Kidney capillary endothelial cell (primary cell): ENCODE measurements at places on chromosomes 1 and 21.

DNA sequence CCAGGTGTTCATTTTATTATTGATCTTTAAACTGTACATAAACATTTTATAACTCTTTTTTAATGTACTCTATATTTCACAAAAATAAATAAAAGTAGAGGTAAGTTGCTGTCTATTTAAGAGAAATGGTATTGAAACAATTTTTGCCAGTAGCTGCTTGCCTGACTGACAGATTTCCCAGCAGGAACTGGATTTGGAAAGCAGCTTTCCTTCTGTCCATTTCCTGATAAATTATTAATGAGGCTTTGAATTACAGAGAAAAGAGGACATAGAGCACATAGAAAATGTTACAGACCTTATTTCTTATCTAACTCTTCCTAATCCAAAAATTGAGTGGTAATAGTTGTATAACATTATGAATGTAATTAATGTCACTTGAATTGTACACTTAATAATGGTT is 79.7 kb upstream of the BCL10 start:
- DNase-seq, result no peak

DNA sequence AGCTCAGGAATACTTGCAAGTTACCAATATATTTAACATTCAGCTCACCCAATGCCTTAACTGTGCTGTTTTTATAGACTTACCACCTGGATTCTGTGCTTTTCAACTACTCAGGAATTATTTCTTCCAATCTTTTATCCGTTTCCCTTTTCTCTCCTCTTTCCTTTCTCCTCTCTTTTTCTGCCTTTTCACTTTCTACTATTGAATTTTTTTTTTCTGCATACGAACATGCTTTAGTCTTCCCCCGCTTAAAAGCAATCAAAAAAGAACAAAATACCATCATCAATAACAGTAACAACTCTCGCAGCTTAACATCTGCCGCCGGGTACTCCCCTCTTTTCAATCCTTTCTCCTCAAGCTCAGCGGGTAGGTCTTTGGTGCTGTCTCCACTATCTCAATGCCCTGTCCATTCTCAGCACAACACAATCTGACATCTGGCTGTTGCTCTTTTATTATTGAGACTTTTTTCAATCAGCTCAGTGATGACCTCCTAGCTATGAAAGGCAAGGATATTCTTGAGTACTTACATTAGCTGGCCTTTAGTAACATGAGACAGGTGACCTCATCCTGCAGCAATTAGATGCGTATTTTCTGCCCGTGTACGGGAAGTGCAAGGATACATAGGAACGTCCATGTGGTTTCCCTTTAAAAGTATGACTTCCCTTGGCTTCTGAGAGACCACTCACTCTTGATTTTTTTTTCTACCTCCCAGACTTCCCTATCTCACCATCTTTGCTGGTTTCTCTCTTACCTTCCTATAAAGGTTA is 40.2 kb upstream of the SIPA1L2 start:
- DNase-seq, result no peak

DNA sequence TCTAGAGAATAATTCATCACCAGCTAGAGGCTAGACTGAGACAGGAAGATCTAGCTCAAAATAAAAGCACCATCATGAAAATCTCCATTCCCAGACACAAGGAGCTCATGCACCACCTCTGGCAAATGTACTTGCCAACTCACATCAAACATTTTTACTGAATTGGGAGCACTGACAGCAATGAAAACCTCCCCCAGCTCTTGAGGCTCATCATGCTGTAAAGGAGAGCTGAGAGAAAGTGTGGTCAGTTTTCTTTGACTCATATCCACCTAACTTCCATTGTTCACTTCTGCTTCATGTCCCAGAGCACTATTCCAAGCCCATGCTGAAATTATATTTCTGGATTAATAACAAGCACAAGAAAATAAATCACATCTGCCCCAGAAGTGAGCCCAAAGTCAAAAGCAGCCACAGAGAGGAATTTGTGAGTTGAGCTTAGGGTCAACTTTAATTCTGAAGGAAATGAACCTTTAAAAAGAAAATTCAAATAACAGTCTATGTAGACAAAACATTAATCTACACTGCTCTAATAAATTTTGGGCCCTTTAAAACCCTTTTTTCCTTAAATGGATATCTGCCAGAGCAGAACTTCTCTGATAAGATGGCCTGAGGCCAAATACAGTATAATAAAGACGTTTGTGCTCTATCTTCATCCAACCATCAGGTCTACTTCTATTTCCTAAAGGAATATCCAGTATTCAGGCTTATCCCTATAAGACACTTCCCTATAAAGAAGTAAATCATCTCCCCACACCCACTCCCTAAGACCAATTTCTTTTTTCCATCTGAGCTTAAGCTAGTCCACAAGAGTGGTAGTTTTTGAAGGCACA is 85.9 kb upstream of the ADAM30 start:
- DNase-seq, result no peak

DNA sequence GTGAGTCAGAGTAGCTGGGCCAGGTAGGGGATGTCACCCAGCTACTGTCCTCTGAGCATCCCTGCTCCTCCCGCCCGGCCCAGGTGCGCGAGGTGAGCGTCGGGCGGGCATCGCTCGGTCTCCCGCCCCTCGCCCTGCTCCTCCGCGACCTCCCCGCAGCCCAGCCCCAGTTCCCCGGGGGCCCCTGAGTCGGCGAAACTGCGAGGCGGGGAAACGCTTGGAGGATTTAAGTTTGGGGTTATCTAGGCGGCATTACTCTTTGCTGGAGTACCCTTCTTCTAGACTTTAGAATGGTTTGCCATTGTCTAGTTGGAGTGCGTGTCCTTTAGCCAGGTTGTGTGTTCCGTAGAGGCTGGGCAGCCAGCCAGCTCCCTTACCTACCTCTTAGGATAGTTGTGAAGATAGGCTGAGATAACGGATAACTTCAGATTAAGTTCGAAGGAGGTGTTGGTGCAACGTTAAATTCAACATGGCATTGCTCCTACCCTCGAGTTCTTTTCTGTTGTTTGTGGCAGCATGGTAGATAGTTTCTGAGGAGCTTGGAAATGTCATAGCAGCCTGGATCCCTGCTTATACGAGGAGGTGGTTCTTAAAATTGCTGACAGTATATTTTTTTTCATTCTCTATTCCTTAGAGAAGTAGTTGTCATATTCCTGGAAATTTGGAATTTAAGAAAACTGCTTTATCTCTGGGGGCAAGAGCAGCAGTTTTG is 697 bp downstream of the AGO3 start:
- peak; percentile 25 for DNase-seq

GRCh38 chr21:24045775-24046215 is 1561.5 kb downstream of the MRPL39 start:
- peak; percentile 17 for DNase-seq

GRCh38 chr1:33150522-33150921 is 31.3 kb downstream of the TRIM62 start:
- no peak for DNase-seq

DNA sequence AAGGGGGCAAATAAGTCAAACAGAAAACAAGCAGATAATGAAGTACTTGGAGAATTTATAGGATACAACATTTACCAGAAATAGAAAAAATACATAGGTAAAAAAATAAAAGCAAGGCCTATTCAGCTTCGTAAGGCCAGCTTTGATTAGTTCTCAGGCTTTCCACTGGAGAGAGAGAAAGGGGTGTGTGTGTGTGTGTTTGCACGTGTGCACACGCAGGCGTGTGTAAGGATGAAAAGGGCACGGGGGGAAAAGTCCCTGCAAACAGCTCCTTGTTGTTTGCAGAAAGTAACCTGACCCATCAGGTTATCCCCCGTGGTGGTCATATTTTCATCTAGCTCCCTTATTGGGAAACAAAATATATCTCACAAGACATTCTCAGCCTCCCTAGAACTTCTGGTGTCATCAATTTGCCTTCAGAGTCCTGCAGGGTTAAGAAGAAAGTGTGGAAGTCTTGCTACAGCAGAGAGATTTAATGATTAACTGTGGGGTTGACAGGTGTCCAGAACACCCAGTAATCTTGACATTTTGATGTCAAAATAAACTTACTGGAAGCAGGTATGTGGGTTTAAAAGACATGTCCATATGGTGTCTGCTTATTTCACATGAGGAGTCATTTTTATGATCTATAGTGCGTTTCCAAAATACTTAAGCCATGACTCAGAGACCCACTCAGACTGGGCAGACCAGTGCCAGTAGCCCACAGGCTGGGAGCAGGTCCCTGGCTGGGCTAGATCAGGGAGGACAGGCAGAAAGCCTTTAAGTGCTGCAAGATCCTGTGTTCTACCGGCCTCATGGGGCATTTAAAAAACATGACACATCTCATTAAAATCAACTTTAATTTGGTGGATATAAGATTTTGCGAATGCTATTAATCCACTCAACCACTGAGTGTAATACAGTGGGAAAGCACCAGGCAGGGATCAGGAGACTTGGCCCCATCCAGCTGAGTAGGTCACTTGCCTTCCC is 487.6 kb upstream of the CAMK1G start:
- no peak for DNase-seq

DNA sequence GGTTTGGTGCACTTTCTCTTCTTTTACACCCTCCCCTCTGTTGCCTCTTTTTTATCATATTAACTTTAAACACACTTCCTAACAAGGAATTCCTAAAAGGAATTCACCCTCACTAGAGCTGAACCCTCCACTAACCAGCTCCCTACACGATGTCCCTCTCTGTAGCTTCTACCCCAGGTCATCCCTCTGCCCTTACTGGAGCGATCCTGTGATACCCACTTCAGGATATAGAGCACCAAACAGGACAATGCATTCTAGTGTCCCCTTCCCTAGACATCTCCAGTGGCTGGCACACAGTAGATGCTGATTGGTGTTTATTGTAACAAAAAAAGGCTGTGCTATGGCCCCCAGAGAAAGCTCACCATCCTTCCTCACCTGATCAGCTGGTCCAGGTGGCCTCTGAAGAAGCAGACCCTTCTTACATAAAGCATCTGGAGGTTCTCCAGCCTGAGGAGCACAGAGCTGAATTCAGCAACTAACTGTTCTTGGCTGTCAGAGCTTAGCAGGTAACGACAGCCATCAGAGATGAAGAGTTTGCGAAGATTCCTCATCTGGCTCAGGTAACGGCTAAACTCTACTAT is 1.4 kb downstream of the PRAMEF18 start:
- DNase-seq, result no peak

DNA sequence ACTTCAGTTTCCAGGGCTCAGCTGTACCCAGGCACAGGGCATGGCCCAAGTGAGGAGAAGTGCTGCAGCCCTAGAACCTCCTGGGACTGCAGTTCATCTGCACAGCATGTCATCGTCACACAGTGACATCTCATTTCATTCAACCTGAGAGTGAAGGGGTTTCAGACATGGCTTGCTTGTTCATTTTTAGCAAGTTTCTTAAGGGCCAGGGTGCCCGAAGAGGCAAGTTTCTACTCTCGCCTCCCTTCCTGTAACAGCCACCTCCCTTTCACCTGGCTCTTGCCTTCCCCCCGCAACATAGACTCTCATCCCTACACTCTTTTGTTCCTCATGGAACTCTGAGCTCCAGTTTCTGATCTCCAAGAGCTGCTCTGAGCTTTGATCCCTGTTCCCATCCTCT is 108.1 kb downstream of the C1orf21 start:
- no peak for DNase-seq

- no peak for DNase-seq
Observed at GRCh38 chr1:99768524-99769245, 2.2 kb upstream of the FRRS1 start.

DNA sequence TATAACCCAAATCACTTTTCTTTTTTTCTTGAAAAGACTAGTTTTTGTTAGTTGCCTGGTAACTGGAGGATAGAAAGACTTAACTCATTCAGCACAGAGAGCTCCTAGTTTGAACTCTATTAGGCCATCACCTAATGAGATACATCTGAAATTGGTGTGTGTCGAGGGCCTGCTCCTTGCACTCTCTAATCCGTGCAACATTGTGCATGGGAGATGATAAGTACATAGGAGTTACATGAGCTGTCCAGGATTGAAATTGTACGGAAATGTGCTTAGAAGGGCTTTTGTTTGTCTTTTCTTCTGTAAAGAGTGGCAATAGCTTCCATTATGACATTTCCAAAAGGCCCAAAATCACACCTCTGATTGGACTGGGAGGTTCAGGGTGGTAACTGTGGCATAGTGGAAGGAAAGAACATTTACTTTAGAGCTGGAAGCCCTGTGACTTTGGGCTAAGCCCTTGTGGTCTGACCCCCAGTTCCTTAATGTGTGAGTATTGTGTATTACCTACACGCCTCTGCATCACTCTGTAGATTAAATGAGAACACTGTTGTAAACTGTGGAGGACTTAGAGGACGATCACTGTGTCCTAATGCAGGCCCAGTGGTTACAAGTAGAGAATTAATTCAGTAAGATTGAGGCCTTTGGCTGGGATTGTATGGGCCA is 71.2 kb downstream of the FGGY start:
- DNase-seq, result no peak

- no peak for DNase-seq
Observed at GRCh38 chr1:146010126-146010738, 11.3 kb downstream of the HJV start.

- no peak for DNase-seq
Observed at GRCh38 chr1:30603081-30603858, 120.1 kb downstream of the MATN1 start.

DNA sequence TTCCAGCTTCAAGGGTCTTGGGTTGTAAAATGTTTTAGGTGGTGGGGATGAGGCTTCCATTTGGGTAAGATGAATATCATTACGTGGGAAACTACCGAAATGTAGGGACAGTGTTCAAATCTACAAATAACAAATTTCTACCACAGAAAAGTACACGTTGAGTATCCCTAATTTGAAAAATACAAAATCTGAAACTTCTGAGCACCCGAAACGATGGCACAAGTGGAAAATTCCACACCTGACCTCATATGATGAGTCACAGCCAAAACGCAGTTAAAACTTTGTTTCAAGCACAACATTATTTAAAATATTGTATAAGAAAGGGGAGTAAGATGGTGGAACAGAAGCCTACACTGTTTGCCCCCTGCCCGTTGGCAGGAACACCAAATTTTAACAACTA is 8.8 kb upstream of the HENMT1 start:
- DNase-seq, result no peak

DNA sequence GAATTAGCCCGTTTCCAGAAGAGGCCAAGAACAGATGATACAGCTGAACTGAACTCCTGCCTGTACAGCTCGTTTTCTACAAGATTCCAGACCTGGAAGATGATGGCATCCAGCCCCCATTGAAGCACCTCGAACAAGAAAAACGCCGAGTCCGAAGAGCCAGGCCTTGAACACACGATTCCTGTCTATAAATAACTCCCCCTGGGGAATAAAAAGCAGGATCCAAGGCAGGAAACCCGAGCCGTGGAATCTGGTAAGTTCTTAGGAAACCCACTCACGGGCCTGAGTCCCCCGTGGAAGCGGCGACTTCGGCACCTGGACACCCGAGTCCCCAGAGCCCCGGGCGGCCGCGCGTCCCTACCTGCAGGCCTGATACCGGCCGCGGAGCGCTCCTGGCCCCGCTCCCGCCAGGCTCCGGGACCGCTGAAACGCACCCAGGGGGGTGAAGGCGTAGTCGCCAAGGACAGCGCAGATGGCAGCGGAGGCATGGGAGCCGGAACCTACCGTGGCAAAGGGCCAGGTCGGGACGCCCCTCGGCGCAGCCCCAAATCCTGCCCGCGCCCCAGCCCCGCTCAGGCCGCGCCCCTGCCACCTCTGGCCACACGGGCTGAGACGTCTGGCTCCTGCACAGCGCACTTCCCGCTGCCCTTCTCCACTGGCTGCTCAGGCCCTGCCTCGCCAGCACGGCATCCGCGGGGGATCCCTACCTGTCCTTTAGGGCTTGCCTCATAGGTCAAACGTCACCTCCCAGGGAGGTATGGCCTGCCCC is 14.0 kb upstream of the HLCS start:
- no peak for DNase-seq
